ENCODE measurements at places on chromosomes 13 and 19. TPM values are rescaled to one million over a fixed set of nuclear protein-coding genes. Genes with fewer than 3 reads are reported as not detected.

Gene RDH8
- not detected for total RNA-seq

Gene FXYD3
- total RNA-seq = 658 TPM

Gene URAD
- not detected for total RNA-seq

Gene AMH
- 0.35 TPM for total RNA-seq

Data from airway epithelial cell (primary cell).